Hindlimb muscle (tissue), 1 donor: ENCODE measurements at places on chromosomes 7 and 10. TPM values are rescaled to one million over a fixed set of nuclear protein-coding genes. Genes with fewer than 3 reads are reported as not detected.

- DNase-seq = no peak
Measured at GRCh38 chr7:92761391-92762097, 74.8 kb downstream of the CDK6 start.

DNA sequence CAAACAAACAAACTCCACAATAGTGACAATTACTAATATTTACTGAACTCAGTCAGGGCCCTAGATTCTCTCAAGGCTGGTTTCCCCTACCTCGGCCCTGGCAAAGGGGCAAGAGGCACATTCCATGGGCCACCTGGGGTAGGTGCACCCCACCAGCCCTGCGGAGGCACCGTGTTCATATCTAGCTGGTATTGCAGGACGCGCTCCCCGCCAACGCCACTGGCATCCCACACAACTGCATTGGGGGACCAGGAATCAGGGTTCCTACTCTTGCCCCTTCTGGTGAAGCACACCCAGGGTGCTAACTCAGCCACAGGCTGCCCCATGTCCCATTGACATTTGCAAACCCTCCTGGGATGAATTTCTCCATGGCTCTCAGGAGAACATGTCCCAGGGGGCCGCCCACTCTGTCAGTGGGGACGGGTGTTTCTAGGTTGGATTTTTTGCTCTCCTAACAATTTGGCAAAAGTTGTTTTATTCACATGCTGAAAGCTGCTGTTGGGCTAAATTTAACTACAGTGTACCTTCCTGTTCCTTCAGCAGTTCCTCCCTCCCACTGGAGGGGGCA lies 76.7 kb downstream of the ZRANB1 start:
- no peak for DNase-seq

DNA sequence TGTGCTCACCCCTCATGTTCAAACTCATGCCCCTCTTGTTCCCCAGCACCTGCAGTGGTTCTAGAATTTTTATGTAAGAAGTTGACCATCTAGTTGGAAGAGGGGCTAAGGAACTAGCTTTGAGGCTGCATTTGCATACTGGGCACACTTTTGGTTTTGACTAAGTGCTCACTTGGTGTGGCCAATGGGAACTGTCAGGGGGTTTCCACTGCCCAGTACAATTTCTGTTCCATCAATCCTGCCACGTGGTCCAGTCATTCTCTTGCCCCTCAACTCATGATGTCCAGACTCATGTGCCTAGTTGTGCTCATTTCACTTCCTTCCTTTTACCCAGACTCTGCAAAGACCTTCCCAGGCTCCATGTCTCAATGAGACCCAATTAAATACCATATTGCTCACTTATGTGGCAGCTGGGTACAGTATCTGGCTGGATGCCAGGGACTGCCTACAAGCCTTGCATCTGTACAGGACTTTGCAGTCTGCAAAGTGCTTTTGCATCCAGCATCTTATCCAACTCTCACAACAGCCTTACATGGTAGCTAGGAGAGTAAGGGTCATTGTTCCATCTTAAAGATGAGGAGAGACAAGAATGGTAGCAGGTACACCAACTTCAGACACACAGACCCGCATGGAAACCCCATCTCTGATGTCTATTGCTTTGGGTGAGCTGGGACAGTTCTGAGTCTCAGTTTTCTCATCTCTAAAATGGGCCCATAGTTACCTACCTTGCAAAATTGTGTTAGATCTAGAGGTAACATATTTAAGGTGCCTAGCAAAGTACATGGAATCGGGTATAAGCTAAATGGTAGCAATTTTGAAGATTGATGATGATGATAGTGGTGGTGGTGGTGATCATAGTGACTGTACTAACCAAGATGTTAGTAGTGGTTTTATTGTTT lies 30.1 kb upstream of the KCNMA1 start:
- DNase-seq = no peak

GRCh38 chr7:112084520-112084971 lies 121.7 kb downstream of the DOCK4 start:
- DNase-seq = no peak

DNA sequence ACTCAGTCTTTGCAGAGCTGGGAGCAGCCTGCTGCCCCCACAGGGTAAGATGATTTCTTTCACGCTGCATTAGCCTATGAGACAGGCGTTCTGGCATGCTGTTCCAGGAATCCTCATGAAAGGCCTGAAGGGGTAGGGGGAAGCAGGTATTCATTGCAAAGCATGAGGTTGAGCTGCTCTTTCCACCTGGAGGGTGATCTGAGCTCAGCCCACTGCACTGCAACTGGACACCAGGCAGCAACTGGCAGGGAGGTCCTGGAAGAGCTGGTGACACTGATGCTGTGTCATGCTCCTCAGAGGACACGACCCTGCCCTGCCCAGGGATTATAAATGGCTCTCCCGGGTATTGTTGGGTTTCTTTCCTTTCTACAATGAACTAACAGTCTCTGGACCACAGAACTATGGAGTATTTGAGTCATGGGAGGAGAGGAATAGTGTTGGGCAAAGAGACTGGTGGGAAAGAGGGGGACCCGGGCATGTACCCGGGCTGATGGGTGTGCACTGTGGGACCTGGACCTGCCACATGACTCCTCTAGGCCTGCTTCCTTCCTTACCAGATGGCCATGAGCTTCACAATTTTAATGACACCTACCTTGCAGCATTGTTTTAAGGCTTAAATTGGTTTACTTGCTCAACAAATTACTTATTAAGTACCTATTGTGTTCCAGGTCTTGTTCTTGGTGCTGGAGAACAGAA lies 24.3 kb downstream of the SLC25A28 start:
- DNase-seq = no peak

GRCh38 chr10:66187053-66187733 lies 738.6 kb upstream of the LRRTM3 start:
- peak; percentile 80 for DNase-seq

DNA sequence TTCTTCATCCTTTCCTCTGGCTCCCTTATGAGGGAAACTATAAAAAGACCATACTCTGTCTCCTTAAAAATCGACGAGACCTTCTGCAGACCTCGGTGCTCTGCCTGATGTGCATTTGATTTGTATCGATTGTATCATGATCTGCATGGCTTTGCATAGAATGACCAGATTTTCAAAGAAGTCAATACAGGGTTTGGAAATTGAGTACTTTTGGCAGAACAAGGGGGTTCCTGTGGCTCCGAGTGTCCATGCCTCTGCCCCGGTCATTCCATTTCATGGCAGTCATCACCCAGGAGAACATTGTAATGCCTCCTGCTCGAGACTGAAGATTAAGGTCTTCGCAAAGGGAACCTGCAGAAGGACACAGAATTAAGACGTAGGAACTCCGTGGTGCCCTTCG lies 685 bp downstream of the CASP2 start:
- DNase-seq = no peak

GRCh38 chr10:75876710-75877109 lies 445.3 kb downstream of the LRMDA start:
- DNase-seq = no peak

The DKK1 gene
- polyA plus RNA-seq = 0.44 TPM

The GPER1 gene
- polyA plus RNA-seq = 14.2 TPM
